ENCODE measurements at places on chromosomes 2 and 18.

DNA sequence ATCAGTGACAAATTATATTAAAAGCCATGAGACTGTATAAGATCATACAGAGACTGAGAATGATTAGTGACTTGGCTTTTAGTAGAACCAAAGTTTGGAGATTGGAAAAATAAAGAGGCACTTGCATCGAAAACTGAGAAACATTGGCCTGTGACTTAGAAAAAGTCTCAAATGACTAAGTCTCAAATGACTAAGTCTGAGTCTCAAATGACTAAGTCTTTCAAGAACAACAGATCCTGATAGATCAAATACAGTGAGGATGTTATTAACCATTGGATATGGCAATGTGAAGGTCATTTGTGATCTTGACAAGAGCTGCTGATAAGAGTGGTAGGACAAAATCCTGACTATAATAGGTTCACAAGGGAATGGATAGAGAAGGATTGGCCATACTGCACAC is 135.5 kb upstream of the FANCL start:
- no peak for DNase-seq

DNA sequence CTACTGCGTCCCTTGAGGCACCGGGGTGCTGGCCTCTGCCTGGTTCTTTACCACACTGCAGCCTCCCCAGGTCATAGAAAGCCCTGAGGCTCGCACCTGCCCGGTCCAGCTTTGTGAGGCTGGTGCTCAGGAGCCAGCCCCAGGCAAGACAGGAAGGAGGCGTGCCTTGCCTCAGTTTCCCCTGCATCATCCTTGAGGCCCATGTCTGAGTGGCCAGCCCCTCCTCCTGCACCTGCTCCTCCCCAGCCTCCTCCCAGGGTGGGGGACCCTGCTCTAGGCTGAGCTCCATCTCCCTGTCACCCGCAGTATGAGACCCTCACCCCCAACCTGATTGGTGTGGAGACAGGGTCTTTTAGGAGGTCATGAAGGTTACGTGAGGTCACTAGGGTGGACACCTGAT is 147.7 kb downstream of the ZNF516 start:
- no peak for DNase-seq

GRCh38 chr2:11559786-11560155 is 25.9 kb downstream of the GREB1 start:
- DNase-seq: no peak

DNA sequence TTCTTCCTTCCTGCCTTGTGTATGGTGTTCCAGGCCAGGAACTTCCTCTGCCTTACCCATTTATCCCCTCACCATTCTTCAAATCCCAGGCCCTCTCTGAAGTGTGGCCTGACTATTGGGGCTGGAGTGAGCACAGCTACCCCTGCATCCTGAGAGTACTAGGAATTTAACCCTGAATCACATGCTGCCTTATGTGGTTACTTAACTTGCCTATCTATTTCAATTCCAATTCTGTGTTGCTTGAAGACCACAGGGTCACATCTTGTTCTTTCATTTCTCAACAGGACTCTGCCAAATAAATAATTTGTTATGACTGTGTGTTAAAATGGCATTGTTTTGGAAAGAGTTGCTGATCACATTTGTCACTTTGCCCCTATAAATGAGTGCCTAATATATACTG is 108.6 kb downstream of the CERS6 start:
- no peak for DNase-seq

GRCh38 chr2:106864051-106864450 is 21.9 kb downstream of the ST6GAL2 start:
- no peak for DNase-seq

DNA sequence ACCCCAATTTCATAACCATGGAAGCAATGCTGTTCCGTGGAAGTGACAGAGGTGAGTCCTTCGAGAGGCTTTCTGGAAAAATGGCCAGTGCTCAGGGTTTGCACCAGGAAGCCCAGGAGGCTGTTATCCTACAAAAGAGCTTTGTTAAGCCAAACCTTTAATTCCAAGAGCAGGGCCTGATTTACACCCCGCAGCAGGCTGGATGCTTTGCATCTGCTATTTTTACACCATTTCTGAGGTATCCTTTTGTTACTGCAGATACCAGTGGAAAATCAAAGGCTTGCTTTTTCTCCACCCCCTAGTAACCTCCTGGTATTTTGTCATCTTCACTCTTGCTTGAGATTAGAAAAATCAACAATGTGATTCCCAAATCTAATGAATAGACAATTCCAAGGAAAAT is 380.6 kb downstream of the SOX11 start:
- DNase-seq: no peak

DNA sequence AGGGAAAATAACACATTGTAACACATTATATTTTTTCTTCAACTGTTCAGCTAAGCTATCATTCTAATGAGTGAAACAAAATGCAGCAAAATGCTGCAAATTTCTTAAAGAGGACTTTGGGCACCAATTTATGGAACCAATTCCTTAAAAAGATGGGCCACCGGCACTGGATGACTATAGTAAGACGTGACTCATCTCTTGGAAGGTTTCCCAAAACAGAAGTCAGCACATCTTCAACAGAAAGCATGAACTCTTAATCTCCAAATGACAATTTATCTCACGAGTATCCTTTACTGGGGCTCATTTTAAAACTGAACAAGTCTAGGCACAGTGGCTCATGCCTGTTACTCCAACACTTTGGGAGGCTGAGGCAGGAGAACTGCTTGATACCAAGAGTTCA is 213.4 kb downstream of the CDH20 start:
- DNase-seq: peak; percentile 64

DNA sequence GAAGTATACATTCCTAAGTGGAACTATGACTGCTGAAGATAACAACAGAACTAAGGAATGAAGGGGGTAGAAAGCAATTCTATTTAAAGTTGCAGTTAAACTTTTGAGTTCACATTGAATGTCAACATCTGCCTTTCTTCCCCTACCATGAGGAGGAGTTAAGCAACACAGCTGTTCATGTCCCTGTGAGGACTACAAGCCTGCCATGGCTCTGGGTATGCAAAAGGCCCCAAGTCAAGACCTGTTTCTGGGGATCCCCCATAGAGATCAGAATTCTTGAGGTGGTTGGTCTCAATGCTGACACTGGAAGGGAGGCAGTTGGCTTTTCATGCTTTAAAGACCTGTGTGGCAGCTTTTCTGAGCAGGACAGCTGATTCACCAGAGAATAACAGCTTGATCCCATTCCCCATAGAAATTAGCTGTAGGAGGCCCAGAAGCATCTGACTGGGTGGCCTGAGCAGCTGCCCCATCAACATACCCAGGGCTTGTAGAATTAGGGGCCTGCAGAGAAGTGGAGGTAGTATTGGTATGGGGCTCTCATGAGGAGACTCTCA is 131.0 kb downstream of the SETBP1 start:
- DNase-seq: no peak

GRCh38 chr2:28002181-28002580 is 111.7 kb downstream of the BABAM2 start:
- DNase-seq: no peak

GRCh38 chr2:206084870-206085741 is 868 bp downstream of the INO80D start:
- no peak for DNase-seq

DNA sequence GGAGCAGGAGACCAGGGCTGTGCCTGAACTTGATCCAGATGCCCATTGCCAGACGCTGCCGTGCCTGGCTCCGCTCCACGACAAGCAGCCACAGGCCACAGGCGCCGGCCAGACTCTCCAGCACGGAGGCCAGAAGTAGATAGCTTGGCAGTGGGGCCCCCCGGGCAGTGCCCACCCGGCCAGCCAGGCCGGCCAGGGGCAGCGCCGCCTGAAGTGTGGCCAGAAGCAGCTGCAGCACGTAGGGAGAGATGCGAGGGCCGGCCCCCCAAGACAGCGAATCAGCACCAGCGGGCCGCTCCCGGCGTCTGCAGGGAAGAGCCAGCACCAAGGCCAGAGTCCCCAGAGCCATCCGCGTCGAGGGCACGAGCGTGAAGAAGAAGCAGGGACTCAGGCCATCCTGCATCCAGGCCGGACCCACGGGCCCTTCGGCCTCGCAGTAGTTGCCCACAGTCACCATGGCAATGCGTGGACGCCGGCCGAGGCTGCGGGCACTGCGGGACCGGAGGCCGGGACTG is 484 bp downstream of the ABCB6 start:
- DNase-seq: peak; percentile 75

DNA sequence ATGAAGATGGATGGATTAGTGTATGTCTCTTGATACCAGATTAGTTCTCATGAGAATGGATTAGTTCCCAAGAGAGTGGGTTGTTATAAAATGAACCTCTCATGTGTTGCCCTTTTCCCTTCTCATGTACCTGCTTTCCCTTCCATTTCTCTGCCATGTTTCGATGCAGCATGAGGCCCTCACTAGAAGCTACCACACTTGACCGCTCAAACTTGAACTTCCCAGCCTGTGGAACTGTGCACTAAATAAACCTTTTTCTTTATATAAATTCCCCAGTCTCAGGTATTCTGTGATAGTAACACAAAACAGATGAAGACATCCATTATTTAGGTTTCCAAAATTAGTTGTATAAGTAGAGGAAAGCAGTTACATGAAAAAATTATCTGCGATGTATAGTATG is 73.5 kb downstream of the BABAM2 start:
- no peak for DNase-seq

- DNase-seq: no peak
These were observed 230.6 kb upstream of the EPAS1 start for GRCh38 chr2:46066601-46067000.

GRCh38 chr2:14475994-14476393 is 156.5 kb upstream of the LRATD1 start:
- DNase-seq: no peak

GRCh38 chr2:134636714-134637113 is 82.1 kb downstream of the TMEM163 start:
- DNase-seq: no peak

DNA sequence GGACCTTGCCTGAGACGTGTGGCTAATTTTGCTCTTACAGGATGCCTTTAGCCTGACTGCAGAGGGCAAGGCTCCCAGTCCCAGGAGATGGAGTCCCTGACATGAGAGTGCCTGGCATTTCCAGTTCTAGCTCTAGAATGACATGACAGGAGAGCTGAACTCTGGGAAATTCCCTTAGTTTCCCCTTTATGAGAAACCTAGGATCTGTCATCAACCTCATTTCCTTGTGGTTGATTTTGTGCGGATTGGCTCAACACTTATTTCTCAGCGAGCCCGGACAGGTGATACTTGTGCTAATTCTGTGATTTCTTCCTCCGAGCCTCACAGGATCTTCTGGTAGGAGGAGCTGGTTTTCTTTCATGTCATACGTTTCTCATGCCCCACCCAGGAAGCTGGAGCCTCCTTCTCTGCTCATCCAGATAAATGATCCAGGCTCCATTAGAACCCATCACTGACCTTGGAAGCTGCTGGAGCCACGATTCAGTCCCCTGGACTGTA is at the start of gene IL36G:
Gene IL36G, plus strand, starts transcription at position 448 of the 498 bp plus-strand sequence. CDS start 633 bp downstream, outside the sequence.
- DNase-seq: no peak

GRCh38 chr2:113200736-113201490 is 27.1 kb downstream of the PSD4 start:
- DNase-seq: no peak

- DNase-seq: no peak
These were observed 782.3 kb downstream of the LRP1B start for GRCh38 chr2:141348481-141348880.

- DNase-seq: no peak
These were observed 79.0 kb downstream of the GCA start for GRCh38 chr2:162422894-162423293.

GRCh38 chr18:35564795-35565453 is 16.6 kb upstream of the GALNT1 start:
- no peak for DNase-seq

- no peak for DNase-seq
These were observed 1.8 kb upstream of the CDK5R2 start for GRCh38 chr2:218957671-218958070.

DNA sequence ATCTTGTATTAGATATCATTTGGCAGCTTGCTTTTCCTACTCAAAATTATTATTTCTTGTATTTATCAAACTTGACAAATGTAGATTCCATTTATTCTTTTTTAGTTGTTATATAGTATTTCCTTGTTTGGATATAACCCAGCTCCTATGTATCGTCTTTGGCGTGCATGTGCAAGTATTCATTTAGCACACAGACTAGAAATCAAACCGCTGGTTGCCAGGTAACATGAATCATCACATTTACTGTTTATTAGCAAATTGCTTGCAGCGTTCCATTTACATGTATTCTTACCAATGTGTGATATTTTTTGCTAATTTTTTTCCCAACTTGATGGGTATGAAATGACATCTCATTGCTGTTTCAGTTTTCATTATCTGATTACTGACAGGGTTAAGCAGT is 2089.7 kb upstream of the CELF4 start:
- peak; percentile 30 for DNase-seq

DNA sequence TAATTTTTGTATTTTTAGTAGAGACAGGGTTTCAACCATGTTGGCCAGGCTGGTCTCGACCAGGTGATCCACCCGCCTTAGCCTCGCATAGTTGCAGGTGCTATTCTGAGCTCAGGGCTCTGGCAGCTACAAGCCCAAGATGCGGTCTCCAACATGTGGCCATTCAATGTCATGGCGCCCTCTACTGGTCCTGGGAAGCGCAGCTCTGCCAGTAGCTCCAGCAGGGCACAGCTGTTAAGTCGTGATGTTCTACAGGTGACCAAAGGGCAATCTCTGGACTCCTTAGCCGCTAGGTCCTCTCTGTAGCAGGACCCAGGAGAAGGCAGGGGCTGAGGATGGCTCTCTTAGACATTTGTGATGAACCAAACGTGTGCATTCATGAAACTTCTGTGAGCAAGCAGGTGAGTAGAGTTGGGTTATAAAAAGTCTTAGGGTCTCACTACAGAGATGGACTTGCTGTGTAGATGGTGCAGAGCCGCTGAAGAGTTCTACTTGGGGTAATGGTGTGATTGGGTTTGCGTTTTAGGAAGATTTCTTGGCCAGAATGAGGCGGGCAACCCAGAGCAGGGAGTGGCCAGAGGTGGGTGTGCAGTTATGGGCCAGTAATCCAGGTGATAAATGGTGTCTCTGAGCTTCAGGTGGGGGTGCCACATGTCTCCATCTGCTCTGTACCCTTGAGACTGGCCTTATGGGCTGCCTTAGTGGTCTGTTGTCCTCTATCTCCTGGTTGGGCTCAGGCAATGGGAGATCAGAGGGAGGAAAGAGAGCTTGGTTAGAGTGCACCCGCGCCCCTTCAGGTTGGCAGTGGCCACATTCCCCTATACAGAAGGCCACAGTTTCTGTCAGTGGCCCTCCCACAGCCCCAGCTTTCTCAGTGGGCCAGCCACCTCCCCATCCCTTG is 31.0 kb downstream of the IL37 start:
- peak; percentile 86 for DNase-seq

DNA sequence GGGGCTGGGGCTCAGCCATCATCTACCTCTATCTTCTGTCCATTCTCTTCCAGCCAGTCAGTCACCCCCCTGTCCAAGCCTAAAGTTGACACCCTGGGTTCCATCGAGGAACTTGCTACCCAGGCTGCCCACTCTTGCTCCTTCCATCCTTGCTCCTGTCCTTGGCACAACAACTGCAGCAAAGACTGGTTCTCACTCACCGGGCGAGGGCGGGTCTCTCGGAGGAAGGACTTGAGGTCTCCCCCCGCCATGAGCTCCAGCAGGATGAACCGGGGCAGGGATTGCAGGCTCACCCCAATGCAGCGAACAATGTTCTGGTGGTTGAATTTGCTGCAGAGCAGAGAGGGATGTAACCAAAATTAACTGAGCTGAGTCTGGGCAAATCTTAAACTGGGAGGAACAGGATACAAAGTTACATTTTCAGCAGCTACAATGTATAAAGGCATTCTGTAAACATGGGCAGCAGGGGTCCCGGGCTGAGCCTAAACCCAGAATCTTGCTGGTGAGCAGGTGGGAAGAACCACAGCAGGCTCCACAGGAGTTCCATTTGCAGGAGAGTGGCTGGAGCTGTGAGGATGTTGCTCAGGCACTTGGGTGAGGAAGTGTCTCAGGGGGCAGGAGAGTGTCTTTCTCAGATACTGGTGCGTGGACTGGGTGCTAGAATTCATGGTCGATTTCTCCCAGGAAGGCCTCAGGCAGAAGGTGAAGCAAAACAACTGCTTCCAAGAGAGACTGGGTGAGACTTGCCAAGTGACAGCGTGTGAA is 105.5 kb downstream of the CLIP4 start:
- no peak for DNase-seq
